Putamen (tissue), 1 donor: ENCODE measurements at places on chromosomes 2 and 18.

GRCh38 chr2:3146772-3147650 is 230.6 kb downstream of the EIPR1 start:
- DNase-seq: no peak

DNA sequence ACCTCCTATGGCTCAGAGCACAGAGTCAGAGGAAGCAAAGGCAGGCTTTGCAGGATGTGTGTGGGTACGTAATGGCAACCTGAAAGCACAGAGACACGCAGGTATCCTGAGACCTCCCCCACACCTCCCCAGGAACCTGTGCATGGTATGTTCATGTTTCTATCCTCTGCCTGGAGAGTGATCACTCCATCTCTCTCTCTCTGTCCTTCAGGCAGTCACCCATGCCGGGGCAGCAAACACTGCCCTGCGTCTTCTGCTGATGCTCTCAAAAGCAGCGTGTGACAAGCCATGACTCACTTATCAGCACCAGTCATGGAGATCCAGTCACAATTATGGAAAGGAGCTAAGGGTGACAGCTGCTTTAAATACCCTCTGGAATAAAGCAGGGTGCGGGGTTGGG is 52.7 kb downstream of the PDCL3 start:
- DNase-seq: peak; percentile 42

- DNase-seq: peak; percentile 29
These were observed 772 bp downstream of the RELCH start for GRCh38 chr18:62187543-62188510.

DNA sequence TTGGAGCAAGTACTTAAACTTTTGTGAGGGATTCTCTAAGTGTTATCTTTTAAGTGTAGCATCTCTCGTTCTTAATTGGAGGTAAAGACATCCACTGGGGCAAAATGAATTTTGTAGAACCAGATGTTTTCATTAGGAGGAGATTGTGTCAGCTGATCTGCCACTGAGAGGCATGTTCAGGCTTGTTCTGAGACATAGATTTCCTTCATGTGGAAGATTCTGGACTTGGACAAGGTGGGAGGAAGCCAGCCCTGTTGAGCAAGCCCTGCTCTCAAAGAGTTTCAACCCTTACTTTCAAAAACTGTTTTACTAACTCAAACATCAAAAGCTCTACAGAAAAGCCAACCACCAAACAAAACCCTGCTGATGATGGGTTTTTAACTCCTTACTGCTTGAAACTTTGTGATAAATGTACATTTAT is 6.5 kb downstream of the MAP4K4 start:
- no peak for DNase-seq

DNA sequence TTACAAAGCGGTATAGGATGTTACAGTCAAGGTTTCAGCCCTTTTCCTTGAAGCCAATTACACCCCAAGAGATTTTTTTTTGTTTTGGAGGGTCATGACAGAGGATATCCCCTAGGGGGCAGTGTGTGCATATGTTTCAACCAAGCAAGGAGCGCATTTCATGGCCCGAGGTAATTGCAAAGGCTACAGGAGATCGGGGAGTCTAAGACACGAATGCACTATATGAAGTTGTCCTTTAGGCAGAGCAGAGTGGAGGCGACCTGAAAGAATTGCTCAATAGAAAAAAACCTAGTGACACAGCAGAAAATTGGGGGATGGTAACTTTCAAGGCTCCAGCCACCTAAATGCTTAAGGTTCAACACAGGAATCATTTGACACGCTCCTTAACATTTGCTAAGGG is 219.8 kb upstream of the PARD3B start:
- DNase-seq: peak; percentile 78

DNA sequence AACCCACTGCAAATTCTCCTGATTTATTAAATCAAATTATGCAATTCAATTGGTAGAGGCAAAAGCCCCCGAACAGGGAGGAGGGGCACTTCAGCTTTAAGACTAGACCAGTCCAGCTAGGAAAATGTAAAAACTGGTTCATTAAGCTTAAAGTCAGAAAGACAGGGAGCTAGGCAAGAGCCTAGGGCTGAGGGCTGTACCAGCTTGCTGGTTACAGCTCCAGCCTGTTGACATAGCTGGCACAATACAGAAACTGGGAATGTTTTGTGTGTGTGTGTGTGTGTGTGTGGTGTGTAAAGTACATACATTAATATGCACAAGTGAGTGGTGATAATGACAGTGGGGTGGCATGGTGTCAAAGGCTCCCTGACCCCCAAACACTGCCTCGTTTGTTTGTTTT is 307.0 kb upstream of the CELF4 start:
- DNase-seq: no peak

DNA sequence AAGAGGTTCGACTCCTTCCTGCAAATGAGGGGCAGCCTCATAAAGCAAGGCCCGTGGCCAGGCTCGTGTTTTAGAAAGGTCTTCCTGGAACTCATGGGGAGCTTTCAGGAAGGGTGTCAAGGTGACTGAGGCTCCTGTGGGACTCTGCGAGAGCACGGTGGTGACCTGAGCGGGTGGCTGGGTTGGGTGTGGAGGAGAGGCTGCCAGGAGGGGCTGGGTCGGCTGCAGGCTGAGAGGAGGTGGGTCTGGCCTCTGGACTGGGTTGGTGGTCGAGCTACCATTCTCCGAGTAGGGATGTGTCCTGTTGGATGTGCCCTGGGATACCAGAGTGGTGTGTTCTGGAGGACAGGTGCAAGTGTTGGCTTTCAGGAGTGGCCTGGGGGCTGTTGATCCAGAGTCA is 86.4 kb downstream of the DGKD start:
- no peak for DNase-seq

DNA sequence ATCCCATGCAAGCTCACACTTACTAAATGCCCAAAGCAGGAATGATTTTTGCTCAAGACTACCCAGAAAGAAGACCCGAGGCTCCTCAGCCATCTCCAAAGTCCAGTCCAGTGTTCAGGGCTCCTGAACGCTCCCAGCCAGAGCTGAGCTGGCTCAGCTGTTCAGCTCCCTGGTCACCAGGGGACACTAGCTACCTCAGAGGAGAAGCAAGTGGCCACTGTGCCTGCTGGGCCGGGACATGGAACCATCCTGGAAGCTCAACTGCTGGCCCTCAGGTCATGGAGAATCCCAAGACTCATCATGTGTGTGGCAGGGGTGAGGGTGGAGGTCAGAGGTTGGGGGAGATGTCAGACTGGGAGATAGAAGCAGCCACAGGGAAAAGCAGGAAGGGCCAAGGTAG is 89.0 kb downstream of the GALNT14 start:
- no peak for DNase-seq

DNA sequence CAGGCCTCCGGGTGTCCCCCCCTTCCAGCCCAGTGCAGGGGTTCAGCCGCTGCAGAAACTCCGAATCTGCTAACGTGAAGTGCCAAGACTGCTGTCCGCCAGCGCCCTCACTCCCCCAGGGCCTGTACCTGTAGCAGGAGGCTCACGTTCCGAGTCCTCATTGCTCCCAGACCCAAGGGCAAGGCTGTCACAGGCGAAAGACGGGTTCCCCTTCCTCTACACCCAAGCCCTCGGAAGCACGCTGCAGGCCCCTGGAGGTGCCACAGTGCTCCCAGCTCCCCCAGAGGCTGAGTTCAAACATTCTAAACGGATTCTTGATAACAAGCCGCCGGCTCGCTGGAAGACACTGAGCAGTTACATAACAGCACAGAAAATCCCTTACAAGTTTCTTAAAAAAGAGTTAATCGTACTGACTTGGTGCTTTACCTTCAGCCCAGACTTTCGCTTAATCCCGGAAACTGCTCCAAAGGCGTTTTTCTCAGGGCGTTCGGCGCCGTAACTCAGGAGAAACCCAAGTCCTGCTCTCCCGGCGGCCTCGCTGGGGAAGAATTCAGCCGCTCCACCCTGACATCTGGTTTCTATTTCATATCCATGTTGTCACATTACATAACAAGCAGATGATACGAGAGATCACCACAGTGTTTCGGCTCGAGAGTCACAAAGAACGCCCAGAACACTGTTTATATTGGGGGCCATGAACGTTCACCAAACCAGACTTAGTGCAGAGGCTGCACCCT is 92.0 kb downstream of the HDAC4 start:
- no peak for DNase-seq

DNA sequence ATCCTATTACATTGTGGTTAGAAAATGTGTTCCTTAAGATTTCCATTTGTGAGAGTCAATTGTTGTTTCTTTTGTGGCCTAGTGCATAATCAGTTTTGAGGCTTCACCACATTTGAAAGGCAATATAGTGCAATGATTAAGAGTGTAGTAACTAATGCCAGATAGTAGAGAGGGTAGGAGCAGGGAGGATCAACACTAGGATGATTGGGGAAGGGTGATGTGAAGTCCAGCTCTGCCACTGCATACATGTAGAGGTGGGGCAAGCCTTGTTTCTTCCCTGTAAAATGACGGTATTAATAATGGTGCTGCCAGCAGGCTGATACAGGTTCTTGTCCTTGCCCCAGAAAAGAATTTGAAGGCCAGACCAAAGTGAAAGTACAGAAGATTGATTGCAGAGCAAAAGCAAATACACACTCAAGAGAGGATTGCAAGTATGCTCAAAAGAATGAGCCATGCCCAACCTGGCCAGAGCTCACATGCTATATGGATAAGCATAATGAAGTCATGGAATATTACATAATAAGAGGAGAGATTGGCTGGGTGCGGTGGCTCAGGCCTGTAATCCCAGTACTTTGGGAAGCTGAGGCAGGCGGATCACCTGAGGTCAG is 8.0 kb downstream of the SP100 start:
- no peak for DNase-seq

DNA sequence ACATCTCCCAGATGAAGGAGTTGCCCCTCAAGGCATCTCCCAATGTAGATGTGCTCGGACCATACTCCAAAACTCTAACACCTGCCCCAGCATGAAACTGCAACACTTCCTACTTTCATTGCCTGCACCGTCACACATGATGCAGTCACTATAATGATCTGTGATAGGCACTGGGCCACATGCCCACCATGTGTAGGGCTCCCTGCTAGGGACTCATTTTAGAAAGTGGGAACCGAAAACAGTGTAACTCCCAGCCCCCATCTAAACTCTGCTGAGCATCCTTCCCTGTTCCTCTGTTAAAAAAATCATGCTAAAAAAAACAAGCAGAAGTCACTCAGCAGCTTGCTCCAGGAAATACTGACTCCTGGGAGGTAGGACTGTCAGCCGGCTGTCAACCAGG is 496.1 kb upstream of the RAB6C start:
- peak; percentile 42 for DNase-seq

DNA sequence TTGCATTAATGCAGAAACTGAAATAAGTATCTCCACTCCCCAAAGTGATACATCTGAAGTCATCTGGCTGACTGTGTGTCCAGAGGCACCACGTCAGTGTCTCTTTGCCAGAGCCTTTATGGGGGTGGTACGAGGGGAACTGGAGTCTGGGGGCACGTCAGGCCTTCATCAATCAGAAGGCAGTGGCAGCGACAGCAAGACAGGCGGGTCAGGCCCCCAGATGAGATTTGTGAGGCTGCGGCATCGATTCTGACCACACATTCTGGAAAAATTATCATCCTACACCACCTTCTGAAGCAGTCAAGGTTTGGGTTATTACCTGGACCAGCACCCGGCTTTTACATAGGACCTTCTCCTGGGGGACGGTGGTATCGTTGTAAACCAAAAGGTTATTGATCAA is 223.6 kb downstream of the GBX2 start:
- no peak for DNase-seq

DNA sequence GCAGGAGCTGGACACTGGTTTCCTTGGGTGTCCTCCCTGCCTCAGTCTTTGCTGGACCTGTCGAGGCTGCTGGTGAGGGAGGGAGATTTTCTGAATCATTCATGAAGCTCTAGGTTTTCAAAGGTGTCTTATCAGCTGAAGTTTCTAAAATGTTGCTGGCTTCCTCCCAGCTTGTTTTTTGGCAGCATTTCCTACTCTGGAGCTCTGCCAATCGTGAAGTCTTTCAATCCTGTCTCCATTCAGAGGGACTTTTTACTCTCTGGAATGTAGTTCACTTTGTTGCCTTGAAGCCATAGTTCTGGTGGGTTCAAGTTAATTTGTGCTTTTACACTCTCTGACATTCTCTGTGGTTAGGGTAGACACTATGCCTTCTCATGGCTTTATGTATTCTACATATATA is 23.9 kb downstream of the SNTG2 start:
- no peak for DNase-seq
